Posterior vena cava (tissue), 2 donors: ENCODE measurements at places on chromosomes 7 and 10. TPM values are rescaled to one million over a fixed set of nuclear protein-coding genes. Genes with fewer than 3 reads are reported as not detected.

GRCh38 chr10:13990392-13990805, 340.3 kb downstream of the FRMD4A start:
- no peak for DNase-seq

DNA sequence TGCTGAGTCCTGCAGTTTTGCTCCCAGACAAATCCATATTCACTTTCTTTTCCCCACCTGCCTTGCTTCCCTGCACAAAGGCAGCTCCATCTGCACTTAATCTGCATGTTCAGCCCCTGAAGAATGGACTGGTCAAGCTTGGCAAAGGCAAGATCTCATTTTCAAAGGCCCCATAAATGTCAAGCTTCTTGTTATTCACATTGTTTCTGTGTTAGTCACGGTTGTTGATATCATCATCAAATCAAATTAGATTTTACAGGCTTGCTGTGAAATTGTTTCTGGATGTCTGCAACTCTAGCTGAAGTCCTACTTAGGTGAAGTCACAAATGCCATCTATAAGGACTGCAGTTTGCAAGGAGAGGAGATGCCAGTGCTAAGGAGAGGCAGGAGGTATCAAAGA, 91.0 kb downstream of the GPAM start:
- no peak for DNase-seq

- DNase-seq, result no peak
Observed at GRCh38 chr10:77702166-77702565, 64.6 kb upstream of the KCNMA1 start.

PRLHR gene
- not detected for total RNA-seq

MICALL2 gene
- 38.5 TPM for total RNA-seq

JCAD gene
- total RNA-seq, result 94.8 TPM

DNA sequence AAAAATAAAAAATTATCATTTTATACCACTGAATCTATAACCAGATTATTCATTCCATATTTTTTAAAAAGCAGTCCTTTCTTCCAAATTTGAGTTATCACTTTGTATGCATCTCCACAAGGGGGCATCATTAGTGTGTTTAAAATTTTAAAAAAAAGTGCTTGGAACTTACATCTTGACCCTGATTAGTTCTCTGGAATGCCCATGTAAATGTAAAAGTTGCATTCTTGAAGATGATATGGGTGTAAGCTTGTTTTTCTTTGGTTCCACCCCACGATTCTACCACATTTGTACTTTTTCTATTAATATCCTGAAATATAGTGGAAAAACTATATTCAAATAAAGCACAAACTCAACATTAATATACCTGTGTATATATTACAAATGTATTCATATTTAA, 144.9 kb downstream of the ELAPOR2 start:
- DNase-seq, result no peak

TDRD1 gene
- total RNA-seq, result 0.69 TPM

DNA sequence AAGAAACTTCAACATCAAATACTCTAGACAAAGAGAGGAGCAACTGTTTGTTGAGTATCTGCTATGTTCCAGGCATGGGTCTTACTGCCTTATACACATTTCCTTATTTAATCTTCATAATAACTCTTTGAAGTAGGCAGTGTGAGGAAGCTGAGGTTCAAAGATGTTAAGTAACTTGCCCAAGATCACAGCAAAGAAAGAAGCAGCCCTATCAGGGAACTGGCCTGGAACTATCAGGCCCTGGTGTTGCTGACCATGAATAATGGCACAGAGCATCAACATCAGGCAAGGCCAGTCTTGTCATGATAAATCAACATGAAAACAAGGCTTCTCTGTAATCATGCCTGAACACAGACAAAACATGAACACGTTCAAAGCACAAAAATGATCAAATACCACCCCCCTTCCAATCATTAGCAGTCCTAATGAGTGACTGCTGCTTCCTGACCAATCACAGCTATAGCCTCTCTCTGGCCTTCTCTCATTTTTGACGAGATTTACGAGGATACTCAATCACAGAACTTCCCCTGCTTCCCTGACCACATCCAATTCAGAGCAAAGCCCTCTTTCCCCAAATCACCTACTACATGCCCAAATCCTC, 2.3 kb downstream of the GSDME start:
- no peak for DNase-seq

FAM24B gene
- total RNA-seq, result 1.4 TPM
